ENCODE measurements at places on chromosomes 11 and 22.
A peak's percentile ranks its signal among the peaks of the same experiment; 100 is the strongest.

- DNase-seq = no peak
These were observed 84.3 kb upstream of the MTMR2 start for GRCh38 chr11:96008161-96008720.

DNA sequence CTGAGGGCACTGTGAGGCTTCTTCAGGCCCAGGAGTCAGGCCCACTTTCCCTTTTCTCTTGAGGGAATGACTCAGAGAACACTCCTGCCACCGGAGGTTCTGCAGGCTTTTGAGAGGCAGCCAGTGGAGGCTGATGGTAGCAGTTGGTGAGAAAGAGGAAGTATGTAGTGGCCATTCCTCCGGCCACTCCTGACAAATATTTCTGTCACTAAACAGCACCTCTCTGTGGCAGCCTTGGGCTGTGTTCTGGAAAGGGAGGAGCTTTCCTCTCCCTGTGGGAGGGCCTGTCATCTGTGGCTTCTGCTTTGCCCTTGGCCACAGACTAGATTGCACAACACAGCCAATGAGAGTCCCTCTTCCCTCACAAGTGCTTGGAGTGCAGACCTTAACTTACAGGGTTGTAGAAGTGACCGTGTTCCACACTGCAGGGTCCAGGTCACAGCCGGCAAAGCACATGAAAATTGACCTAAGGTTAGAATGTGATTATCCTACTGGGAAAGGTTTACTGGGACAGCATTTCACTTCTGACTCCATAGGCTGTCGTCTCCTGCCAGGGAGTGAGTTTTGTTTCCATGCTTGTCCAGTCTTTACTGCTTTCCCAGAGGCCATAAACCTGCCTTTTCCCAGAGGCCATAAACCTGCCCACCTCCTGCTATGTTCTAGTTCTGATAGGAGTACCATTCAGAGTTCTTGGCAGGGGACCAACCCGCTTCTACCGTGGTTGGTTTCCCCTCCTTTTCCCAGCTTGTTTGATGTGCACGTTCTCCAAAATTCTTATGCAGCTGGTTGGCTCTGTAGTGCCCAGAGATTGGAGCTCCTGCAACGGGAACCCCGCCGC, 33.3 kb downstream of the MARK2 start:
- DNase-seq = no peak

GRCh38 chr22:26267856-26268255, 98.6 kb downstream of the SEZ6L start:
- DNase-seq = no peak

- no peak for DNase-seq
These were observed 34.6 kb downstream of the VSIG10L2 start for GRCh38 chr11:125980436-125980835.

DNA sequence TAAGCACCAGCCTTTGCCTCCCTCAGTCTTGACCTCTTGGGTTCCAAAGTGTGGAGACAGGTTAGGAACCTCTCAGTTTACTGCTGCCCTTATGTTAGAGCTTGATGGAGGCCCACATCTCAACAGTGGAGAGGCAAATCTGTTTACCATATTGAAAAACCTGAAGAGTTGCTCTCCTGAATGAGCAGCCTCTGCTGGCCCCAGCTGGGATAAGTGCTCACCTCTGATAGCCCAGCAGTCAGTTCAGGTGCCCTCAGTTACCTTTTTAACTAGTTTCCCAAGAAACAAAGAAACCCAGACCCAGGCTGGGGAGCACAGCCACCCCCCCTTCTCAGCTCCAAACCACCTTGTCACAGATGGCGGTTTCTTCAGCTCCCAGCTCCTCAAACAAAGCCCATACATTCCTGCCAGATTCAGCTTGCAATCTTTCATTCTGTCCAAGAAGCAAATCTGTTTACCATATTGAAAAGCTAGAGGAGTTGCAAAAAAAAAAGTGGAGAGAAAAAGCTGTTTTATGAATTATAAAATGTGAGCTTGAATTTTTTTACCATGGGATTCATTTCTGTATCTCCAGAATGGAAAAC, 57.2 kb downstream of the PPFIBP2 start:
- no peak for DNase-seq

- DNase-seq = peak; percentile 65
These were observed 30.5 kb downstream of the CTNND1 start for GRCh38 chr11:57792060-57792541.

DNA sequence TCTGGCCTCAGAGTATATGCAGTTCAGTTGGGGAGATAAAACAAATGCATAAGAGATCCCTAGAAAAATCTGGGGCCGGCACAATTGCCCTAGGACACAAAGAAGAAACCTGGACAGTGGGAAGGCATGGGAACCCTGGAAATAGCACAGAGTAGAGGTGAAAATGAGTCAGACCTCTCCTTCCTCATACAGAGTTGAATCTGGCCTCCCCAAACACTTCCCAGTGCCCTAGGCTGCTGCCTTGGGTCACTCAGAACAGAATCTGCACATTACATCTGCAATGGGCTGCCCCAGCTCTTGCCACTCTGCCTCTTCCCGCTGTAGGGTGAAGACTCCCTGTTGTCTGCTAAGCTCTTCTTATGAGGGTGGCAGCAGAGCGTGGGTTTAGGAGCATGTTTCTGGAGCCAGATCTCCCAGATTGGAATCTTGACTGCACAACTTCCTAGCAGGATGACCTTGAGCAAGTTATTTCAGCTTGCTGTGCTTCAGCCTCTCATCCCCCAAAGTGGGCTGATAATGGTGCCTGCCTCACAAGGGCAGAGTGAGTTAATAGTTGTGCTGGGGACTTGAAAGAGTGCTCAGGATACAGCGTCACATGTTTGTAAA, 47.1 kb upstream of the NECTIN1 start:
- no peak for DNase-seq

DNA sequence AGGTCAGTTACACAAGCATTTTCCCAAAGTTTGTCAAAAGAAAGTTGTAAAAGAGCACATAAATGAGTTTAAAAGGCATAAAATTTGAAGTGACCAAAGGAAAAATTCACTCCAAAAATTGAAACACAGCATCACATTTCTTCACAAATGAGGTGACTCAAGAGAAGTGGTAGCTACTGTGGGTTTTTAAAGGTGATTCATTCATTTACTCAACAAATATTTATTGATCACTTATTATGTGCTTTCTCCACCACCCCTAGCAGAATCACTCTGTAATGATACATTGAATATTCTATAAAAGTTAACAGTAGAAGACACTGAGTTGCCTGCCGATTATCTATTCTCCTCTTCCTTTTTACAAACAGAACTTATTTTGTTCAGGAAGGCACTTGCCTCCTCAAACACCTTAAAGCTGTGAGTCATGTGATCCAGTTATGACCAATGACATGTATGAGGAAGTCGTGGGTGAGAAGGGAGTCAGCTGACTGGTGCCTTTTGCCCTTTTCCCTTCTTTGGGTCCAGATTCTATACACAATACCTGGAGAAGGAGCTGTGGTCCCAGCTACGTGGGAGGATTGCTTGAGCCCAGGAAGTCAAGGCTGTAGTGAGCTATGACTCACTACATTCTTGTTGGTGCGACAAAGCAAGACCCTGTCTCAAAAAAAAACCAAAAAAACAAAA, 67.7 kb upstream of the CLNS1A start:
- DNase-seq = no peak

DNA sequence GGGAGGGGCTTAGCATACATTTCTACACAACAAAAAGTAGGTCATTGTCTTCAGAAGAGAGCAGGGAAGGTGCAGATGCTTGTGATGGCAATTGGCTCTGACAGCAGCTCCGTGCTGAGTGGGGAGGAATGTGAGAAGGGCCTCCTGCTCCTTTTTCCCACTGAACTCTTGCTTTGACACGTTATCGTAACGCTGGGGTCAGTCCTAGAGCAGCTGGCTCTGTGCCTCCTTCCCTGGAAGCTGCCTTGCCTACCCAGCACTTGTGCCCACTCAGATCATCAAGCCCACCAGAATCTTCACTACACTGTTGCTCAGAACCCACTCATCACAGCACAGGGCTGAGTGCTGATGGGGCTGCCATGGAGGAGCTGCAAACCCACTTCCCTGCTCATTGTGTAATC, 14.9 kb upstream of the NAV2 start:
- no peak for DNase-seq

- no peak for DNase-seq
These were observed 123.3 kb downstream of the APIP start for GRCh38 chr11:34792814-34793258.

DNA sequence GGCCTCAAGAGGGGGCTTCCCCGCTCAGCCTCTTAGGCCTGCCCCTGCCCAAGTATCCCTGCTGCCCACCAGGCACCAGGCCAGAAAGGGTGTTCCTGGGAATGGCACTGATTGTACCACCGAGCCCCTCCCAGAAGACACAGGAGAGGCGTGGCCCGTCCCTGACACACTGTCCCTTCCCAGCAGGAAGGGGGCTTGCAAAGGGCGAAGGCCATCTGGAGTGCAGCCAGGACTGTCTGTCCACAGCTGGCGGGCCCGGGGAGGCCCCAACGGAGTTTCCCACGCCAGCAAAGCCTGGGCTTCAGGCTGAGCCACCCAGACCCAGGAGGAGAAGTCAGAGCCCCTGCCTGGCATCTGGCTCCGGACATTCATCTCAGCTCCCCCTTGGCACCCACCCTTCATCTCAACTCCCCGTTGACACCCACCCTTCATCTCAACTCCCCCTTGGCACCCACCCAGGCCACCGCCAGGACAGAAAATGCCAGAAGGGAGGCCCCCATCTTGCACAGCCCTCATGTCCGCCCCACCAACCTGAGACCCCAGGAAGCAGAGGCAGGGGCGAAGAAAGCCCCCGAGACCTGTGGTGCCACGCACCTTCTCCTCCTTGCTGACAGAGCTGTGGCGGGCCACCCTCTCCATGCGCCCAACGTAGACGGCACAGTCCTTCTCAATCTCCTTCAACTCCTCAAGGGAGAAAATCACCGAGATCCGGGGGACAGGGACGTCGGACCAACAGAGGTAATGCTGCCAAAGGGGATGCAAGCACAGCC, 19.4 kb downstream of the TUBGCP6 start:
- no peak for DNase-seq

- no peak for DNase-seq
These were observed 2.8 kb downstream of the ARSA start for GRCh38 chr22:50625131-50625567.
